ENCODE measurements at places on chromosomes 3 and 15.

GRCh38 chr15:81311752-81312464 is 12.0 kb downstream of the STARD5 start:
- DNase-seq, result no peak

GRCh38 chr3:135084405-135084804 is 289.3 kb downstream of the EPHB1 start:
- DNase-seq, result no peak

- DNase-seq, result no peak
These were observed 9.9 kb downstream of the CAPN7 start for GRCh38 chr3:15215996-15216395.

GRCh38 chr3:182962166-182962565 is 18.2 kb downstream of the DCUN1D1 start:
- DNase-seq, result no peak

DNA sequence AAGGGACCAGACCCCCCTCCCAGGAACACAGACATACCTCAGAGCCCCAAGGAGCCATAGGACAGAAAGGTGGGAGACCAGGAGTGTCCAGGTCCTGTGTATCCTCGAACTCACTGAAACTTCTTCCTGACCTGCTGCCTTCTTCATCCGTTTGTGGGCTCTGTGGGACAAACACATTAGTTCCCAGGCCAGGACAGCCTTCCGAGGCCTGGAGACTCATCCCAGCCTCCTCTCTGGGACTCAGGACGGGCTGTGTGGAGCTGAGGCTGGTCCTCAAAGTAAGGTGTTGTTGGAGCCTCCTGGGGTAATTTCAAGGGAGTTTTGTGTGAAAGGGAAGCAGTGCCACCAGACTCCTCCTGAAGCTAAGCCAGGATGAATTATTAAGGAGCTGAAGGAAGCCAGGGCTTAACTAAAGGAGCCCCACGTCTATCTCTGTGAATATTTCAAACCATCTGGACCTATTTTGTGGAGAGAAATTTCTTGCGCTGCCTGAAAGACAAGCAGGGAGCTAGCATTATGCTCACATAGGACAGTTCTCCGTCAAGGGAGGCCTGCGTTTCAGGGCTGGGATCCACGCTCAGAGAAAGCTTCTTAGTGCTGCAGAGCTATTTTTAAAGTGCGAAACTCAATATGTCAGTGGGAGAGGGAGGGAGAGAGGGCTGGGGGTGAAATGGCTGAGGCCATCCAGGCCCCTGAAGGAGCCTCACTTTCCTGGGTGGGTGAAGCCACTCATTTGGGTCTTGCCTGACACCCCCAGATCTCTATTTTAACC is 29.8 kb upstream of the PLA2G4E start:
- no peak for DNase-seq

- no peak for DNase-seq
These were observed 711.1 kb upstream of the GOLIM4 start for GRCh38 chr3:168806871-168807270.

DNA sequence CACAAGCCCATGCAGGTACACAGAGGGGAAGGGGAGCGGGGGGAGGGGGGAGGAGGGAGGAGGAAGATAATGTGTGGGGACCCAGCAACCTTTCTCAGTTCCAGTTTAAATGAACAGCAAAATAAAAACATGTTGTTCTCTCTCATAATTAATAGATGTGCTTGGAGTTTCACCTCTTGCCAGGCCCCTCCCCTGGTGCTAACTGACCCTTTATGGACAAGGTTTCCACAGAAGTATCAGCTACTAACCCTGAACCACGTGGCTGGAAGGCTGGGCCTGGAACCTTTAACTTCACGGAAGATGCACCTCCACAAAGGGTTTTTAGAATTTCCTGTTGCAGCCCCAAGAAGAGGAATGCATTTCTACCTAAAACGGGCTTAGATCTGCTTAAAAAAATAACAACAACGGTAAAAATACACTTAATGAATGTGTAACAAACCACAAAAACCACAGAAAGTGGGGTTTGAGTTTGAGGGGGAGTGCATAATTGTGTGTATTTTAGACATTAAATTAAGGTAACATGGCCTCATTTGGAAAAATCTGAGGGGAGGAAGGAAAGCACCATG is 14.8 kb upstream of the SMAD3 start:
- no peak for DNase-seq

DNA sequence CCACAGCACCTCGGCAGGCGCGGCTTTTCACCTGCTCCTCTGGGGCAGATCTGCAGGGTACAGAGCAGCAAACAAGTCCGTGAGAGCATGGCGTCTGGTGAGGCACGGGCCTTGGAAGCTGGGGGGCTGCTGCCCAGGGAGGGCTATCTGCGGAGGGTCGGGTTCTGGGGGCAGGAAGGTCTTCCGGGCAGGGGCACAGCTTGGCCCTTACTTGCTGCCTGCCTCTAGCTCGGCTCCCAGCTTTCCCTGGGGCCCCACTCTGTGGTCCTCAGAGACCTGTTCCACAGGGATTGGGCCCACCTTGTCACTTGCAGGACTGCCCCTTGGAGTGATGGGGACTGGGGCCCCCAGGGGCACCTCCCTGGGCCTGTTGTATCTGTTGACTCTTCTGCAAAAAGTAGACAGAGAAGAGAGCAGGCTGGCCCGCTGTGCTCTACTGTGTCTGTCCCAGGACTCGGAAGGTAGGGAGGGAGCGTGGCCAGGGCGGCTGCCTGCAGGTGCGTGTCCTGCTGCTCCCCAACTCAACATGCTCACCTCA is 84.1 kb downstream of the TBC1D2B start:
- no peak for DNase-seq

DNA sequence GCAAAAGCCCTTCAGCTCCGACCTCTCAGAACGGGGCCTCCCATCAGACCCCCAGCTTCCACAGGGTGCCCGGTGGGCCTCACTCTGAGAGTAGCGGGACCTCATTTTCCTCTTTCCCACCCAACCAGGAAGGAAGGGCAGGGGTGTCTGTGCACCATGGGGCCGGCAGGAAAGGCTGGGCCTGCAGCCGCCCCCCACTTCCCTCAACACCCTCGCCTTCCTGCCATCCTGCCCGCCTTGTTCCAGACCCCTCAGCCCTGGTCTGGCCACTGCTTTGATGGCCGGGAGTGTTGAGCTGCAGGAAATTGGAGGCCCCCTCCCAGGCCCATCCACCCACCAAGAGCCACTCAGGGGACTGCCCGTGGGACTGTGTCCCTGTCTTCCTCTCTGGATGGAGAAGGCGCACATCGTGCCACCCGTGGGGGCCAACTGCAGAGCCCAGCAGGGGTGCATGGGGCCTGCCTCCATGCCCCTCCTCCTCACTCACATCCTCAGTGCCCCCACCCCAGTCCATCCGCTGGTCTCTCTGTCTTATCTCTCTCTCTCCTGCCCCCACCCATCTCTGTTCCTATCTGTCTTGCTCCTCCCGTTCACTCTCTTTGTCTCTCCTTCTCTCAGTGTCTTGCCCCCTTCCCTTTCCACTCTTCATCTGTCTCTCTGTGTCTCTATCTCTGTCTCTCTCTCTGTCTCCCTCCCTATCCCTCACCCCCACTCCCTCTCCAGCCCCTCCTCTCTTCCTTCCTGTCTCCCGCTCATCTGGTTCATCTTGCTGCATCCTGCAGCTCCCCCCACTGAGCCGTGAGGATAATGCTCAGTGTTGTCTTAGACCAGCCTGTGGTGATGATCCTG is 1.8 kb upstream of the PLXND1 start:
- no peak for DNase-seq

- DNase-seq, result no peak
These were observed 175.6 kb downstream of the AKAP13 start for GRCh38 chr15:85555875-85556617.

GRCh38 chr3:36803091-36803791 is 38.9 kb upstream of the DCLK3 start:
- DNase-seq, result no peak

- no peak for DNase-seq
These were observed 10.9 kb upstream of the LZTFL1 start for GRCh38 chr3:45852828-45853227.

DNA sequence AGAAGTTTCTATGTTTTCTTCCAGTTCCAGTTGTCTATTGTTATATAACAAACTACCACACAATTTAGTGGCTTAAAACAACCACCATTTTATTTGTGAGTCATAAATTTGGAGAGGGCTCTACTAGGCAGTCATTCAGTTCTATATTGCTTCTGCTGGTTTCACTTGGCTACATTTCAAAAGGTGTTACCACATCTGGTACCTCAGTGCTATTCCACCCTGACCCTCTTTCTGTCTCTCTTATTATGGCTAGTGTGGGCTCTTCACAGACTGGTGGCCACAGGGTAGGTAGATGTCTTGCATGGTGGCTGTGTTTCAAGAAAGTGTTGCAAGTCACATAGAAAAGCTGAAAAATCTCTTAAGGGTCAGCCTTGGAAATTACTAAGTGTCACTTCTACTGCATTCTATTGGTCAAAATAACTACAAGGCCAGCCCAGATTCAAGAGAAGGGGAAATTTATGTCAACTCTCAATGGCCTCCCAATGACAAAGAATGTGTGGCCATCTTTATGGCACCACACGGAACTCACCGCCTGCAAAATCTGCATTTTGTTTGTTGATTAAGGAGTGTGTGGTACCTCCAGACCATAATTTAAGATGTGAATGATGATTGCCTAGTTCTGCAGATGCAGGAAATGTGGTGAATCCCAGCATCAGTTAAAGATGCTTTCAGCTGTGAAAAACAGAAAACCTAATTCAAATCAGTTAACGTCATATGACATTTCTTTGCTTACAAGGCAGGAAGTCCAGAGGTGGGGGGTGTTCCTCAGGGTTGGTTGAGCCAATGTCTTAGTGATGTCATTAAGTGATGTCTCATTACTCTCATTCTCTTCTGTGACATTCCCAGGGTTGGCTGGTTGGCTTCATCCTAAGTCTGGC is 105.8 kb upstream of the RASGRP1 start:
- no peak for DNase-seq

DNA sequence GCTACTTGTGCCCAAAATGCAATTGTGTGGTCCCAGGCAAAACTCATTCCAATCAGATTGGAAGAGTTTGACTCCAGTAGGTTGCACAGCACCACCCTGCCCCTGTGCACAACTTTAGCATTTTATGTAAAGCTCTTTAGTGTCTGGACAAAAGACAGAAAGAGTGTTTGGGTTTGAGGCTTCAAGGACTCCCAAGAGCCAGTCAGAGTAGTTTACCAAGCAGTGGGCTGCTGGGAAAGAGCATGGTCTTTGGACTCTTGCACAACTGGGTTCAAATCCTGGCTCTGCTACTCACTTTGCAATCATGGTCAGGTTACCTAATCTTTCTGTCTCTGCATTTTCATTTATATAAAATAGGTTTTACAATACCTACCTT is 75.8 kb upstream of the UMPS start:
- DNase-seq, result no peak

- DNase-seq, result no peak
These were observed 237.7 kb upstream of the WNT5A start for GRCh38 chr3:55724821-55725220.

- no peak for DNase-seq
These were observed 79.6 kb downstream of the MLH1 start for GRCh38 chr3:37072892-37073291.

GRCh38 chr3:48748754-48749153 is 31.7 kb upstream of the IP6K2 start:
- DNase-seq, result no peak

GRCh38 chr3:39318301-39318700 is 11.2 kb upstream of the CCR8 start:
- DNase-seq, result no peak

DNA sequence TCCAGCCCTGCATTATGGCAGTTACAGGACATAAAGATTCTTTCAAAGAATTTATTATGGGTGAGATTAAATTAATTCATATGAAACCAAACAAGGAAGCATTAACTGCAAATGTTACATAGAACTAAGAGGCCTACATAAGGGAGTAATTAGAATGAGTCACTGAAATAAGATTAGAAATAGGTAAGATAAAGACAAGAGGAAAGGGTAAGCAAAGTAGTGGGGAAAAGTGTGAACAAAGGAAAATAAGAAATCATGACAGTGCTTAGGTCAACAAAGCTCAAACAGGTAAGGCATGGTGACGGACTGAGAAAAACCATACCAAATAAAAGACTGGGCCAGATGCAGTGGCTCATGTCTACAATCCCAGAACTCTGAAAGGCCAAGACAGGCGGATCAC is 74.3 kb downstream of the SETD2 start:
- DNase-seq, result no peak
